ENCODE measurements at places on chromosomes 6 and 20.

DNA sequence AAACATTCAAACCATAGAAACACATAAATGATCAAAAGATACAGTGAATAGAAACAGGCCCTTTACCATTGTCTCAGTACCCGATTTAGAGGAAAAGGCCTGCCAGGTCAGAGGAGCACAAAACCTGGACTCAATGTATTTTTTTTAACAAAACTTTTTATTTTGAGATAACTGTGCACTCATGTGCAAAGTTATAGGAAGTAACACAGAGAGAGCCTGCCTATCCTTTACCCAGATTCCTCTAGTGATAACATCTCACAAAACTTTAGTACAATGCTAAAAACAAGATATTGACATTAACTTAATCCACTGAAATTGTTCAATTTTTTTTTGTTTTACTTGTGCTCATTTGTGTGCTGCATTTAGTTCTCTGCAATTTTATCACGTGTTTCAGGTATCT lies 36.8 kb upstream of the SAMD3 start:
- DNase-seq = no peak

- no peak for DNase-seq
Measured at GRCh38 chr6:42051268-42051653, 937 bp downstream of the TAF8 start.

GRCh38 chr20:15475483-15475882 lies 1097.8 kb downstream of the KIF16B start:
- DNase-seq = no peak

DNA sequence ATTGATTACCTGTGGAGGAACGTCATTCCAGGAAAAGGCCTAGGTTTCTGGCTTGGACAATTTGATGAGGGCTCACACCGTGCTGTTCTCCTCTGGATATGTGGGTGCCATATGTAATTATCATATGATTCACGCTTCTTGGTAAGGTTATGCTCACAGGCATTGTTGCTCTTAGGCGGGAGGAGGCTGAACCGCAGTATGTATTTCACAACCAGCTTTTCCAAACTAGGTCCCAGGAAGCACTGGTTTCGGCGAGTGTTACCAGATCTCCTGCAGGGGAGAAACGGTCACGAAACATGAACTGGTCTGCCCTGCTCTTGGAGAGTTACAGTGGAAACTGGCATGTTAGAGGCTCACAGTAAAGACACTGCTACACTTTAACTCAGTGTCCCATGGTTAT lies 793 bp upstream of the FAM50B start:
- no peak for DNase-seq

- no peak for DNase-seq
Measured at GRCh38 chr6:142316791-142317368, 15.1 kb downstream of the ADGRG6 start.

DNA sequence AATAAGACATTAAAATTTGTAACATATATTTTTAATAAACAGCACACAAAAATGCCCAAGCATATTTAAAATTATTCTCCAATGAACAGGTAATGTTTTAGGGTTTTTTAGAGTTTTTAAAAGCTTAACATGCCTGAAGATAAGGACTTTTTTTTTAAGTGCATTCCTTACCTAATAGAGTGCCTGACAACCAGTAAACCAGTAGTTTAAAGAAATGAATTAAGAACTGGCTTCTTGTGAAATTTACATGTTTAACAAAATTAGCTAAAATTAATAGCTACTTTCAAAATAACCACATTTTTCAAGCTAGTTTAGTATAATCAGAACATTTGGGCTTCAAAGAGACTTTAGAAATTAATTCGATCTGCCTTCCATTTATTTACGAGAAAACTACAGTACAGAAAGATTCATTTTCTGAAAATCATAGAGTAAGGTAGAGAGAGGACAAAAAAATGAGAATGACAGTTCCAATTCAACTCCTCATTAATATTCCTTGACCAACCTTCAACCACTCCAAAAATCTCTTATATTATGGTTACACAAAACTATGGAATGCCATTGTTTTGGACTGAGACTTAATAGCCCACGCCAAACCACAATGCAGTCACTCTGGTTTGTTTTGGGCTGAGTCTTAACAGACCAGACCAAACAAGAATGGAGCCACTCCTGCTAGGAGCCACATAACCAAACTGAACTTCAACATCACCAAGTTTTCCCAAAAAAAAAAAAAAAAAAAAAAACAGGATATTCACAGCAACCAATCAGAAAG lies 5.7 kb upstream of the PLN start:
- DNase-seq = no peak

GRCh38 chr6:57248311-57248895 lies 26.3 kb upstream of the RAB23 start:
- no peak for DNase-seq

DNA sequence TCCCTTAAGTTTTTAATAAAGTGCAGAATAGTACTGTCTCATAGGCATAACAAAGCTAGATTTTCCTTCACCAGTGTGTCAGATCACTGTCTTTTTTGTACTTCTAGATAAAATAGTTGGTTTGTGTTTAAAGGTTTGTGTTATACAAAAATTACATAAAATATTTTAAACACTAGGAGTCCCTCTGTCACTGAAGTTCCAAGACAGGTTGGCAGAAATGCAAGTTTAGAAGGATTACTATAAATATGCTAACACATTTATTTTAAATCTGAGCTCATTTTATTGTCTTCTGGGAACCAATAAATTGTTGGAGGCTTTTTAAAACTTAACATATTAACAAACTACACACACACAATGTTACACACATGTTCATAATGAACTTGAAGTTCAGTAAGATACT lies 30.8 kb upstream of the RUNX2 start:
- DNase-seq = no peak

- no peak for DNase-seq
Measured at GRCh38 chr20:33059741-33060390, 6.2 kb downstream of the BPIFB3 start.

- DNase-seq = no peak
Measured at GRCh38 chr6:159090530-159091480, 46.0 kb upstream of the TAGAP start.
